Brain pericyte (primary cell): ENCODE measurements at places on chromosomes 13 and 19.

GRCh38 chr19:45608948-45609347, 6.9 kb upstream of the GPR4 start:
- DNase-seq: no peak

- DNase-seq: no peak
Measured at GRCh38 chr19:31548941-31549340, 199.7 kb upstream of the TSHZ3 start.

DNA sequence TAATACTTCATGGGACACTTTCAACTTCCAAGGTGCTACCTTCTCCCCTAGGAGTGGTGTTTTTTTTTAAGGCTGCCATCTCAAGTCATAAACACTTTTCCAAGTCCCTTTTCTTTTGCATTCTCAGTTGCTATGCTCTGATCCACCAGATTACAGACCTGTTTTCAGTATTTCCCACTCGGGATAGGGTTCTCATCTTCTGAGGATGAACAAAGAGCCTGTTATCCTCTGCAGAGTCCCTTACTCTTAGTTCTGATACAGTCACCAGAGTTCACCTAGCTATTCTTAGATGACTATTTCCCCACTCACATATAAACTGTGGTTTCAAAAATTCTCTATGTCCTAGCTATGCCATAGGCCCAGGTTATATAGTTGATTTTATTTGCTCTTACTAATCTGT, 15.9 kb downstream of the ZDHHC20 start:
- no peak for DNase-seq

DNA sequence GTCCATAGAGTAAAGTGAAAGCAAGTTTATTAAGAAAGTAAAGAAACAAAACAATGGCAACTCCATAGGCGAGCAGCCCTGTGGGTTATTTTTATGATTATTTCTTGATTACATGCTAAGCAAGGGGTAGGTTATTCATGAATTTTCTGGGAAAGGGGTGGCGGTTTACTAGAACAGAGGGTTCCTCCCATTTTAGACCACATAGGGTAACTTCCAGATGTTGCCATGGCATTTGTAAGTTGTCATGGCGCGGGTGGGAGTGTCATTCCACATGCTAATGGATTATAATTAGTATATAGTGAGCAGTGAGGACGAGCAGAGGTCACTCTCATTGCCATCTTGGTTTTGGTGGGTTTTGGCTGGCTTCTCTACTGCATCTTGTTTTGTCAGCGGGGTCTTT, 8.4 kb upstream of the DCUN1D2 start:
- no peak for DNase-seq

DNA sequence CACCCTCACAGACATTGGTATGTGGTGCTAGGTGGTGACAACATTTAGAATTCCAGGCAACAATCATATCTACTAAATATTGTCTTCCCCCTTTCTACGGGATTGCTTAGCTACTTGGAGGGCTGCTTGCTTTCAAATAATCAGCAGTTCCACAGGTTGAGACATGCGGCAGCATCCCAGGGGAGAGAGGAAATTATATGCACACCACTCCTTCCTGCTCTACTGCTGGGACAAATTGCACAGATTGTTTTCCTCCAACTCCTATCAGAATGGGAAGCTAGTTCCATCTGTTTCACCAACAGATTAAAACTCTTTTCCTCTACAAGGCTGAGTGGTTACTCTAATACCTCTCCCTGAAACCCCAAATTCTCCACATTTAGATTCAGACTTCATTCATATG, 275.4 kb downstream of the DNAJC15 start:
- no peak for DNase-seq

DNA sequence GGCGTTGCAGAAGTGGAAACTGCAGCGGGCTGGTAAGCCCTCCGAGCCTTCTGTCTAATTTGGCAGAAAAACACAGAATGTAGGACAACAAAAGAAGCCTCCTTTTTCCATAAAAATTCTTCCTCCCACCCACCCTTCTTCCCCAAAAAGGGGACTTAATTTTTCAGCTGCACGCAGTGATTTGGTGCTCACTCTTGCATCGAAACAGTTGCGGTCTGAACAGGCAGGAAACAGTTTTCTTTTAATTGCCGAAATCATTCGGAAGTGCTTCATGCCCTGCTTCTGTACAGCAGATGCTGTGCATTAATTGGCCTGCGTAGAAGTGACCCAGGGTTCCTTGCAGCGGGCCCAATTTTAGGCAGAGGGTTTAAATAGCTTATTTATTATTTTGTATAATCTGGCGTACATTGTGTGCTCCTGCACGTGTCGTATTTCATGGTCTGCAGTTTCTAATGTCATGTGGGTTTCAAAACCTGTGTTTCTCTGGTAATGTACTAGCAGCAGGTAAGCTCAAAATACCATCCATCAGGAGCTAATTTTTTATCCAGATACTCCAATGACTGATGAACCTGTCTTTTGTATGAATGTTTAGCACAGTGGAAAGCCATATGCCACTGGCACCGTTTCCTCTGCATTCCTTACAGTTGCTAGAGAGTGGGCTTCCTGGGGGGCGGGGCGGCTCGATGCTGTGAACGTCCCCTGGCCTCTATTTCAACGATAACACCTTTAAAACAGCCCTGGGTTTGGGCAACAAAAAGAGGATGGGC, 66.6 kb downstream of the GGACT start:
- DNase-seq: no peak

GRCh38 chr19:55454787-55455243, 6.6 kb downstream of the ISOC2 start:
- DNase-seq: no peak

DNA sequence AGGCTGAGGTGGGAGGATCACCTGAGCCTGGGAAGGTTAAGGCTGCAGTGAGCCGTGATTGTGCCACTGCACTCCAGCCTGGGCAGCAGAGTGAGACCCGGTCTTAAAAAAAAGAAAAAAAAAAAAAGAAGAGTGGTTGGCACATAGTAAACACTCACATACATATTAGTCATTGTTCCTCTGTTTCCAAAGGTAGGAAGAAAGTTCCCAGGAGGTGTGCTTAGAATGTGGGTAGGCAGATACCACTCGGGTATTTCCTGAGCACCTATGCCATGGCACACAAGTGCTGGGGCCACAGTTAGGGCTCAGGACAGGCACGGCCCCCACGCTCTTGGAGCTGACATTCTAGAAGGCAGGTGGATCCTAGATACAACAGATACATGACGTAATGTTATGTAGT, 41.4 kb downstream of the SIPA1L3 start:
- DNase-seq: no peak

GRCh38 chr13:36673838-36674326, at the start of gene SERTM1:
Gene SERTM1, plus strand, starts transcription at chr13:36674020. Its CDS starts 21,059 bp downstream, at chr13:36695079.
- no peak for DNase-seq

GRCh38 chr13:40589285-40590109, 76.9 kb downstream of the FOXO1 start:
- no peak for DNase-seq

DNA sequence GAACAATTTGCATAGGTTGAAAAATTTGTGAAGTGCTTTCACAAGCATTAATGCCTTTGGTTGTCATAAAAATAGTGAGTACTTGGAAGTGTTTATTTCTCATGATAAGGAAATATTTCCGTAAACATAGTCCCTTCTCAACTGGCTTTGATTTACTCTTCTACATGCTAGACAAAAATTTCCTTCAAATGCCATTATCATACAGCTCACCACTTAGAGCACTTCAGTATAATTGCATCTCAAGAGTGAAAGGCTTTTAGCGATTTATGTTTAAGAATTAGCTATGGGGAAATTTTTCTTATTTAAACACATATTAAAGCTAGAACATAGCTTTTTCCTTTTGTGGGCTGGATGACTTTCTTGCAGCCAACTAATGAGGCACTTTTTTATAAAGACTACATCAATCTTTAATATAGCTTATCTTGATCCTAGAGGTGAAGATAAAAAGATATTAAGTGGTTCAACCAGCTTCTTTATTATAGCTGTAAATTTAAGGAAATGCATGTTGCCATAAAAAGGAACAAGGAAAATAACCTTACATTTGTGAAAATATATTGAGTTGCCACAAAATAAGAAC, 656.8 kb downstream of the SLITRK6 start:
- DNase-seq: no peak

GRCh38 chr19:18282021-18282787, 782 bp upstream of the JUND start:
- DNase-seq: no peak

DNA sequence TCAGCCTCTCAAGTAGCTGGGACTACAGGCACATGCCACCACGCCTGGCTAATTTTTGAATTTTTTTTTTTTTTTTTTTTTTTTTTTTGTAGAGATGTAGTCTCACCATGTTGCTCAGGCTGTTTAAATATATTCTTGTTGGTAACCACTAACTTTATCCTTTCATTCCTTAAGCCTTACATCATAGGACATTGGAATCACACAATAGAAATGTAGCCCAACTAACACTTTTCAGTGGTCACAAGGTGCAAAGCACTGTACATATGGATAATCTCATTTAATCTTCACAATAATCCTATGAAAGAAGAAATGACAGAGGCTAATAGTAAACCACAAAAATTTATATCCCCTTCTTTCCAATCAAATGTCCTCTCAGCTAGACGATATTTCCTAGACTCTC, 417.8 kb upstream of the DACH1 start:
- DNase-seq: no peak

GRCh38 chr19:44746946-44747738, 1.4 kb upstream of the BCL3 start:
- peak; percentile 70 for DNase-seq

DNA sequence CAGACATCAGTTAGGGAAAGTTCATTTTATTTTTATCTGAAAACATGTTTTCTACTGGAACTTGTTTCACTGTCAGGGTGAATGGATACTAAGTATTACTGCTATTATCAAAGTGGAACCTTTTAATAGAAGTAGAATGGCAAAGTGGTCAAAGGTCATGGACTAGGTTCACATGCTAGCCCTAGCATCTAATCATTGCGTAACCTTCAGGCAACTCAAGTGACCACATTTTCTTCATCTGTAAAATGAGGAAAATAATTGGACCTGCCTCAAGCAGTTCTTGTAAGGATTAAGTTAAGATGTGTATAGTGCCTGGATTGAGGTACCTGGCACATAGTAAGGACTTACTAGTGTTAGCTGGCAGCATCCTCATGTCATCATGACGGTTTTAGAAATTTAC, 5.0 kb downstream of the ZFP28 start:
- no peak for DNase-seq

DNA sequence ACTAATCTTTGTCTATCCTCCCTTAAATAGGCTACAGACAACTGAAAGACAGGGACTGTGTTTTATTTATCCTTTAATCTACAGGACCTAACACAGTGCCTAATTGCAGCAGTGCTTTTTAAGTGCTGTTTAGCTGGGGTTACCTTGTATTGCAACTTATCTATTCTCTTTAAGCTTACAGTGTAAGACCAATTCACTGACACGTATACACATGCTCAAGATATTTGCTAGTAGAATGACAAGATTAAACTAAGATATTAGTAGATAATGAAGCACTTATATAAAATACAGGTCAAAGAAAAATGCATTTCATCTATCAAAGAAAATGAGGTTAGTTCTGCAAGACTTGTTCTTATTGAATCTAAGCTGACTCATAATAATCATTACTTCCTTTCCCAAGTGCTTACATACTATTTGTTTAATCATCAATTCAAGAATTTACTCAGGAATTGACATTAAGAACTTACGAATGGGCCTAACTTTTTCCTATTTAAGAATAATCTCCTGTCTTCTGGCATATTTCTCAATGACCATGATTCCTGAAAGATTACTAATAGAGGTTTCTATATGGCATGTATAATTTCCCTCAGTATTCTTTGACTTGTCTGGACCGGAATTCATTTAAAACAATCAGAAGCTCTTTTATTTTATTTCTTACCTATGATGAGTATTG, 75.8 kb upstream of the MAB21L1 start:
- no peak for DNase-seq
